ENCODE measurements at places on chromosomes 5 and 9.

DNA sequence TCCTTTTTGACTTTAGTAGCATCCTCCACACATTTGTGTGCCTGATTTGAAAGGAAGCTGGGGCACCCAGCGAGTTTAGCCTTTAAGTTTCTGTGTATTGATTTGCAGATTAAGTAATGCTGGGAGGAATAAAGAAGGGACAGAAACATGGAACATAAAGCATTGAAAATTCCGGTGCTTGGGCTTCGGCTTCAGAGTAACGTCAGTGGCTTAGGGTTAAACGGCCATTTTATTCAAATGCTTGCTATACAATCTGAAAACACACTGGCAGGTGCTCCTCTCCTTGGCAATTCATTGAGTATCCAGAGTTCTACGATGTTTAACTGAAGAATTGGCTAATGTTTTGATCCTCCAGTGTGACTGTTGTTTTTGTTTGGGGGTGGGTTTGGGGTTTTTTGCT lies 58.0 kb upstream of the FSD1L start:
- DNase-seq, result no peak

- no peak for DNase-seq
Measured at GRCh38 chr9:134707031-134707680, 65.6 kb downstream of the COL5A1 start.

DNA sequence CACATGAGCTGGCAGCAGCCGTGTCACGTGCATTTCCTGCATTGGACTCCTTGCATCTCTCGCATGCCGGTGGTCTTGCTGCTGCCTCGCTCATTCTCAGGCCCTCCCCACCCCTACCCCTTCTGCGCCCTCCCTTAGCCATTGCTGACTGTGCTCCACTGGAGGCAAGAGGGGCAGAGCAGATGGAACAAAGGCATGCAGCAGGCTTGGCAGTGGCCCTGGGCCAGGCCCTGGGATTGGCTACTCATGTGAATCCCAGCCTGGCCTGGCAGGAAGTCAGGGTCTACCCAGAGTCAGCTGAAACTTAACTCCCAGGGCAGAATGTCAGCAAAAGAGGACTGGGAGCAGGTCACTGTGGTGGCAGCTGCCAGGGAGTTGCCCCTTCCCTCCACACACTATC lies 62.3 kb downstream of the TSTD2 start:
- no peak for DNase-seq

DNA sequence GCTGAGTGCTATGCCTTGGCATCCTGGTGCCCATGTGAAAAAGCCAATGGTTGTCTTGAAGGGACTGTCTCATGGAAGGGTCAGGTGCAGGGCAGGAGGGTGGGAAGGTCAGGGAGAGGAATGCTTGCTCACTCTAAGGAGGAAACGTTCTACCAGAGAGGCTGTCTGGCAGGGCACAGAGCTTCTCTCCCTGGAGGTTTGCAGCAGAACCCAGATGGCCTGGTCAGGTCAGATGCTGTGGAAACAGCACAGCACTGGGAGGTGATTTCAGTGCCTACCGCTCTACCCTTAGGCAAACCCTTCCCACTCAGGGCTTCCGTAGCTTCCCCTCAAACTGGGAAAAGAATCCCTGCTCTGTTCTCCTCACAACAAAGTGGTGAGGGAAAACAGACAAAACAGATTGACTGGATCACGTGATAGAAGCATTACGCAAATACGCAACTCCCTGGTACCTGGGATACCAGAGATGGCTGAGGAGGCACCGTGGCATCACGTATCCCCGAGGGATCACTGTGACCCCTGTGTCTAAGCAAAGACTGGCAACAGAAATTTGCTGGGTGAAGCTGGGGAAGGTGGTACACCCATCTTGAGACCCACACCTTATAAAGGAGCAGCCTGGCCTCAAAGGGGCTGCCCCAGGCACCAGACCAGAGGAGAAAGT lies 3.9 kb upstream of the MGAT1 start:
- DNase-seq, result no peak

DNA sequence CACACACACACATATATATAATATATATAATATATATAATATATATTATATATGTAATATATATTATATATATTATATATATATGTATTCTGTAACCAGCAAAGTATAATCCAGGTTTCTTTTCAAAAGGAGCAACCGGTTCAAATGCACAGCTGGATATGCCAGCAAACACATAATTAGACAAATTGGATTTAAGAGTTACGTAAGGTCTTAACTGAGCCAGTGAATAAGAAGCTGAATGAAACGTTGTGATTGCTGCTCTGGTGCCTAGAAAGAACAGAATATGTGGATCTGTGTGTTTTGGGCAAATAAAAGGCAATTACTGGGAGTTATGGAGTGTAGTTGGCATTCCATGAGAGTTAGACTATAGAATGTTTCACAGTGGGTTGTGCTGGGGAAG lies 178.1 kb downstream of the SLF1 start:
- DNase-seq, result no peak

GRCh38 chr5:129639331-129639730 lies 108.6 kb upstream of the MINAR2 start:
- no peak for DNase-seq

- no peak for DNase-seq
Measured at GRCh38 chr9:27489087-27489876, 34.8 kb upstream of the IFNK start.

GRCh38 chr9:127386249-127386648 lies 10.7 kb upstream of the SLC2A8 start:
- DNase-seq, result no peak

DNA sequence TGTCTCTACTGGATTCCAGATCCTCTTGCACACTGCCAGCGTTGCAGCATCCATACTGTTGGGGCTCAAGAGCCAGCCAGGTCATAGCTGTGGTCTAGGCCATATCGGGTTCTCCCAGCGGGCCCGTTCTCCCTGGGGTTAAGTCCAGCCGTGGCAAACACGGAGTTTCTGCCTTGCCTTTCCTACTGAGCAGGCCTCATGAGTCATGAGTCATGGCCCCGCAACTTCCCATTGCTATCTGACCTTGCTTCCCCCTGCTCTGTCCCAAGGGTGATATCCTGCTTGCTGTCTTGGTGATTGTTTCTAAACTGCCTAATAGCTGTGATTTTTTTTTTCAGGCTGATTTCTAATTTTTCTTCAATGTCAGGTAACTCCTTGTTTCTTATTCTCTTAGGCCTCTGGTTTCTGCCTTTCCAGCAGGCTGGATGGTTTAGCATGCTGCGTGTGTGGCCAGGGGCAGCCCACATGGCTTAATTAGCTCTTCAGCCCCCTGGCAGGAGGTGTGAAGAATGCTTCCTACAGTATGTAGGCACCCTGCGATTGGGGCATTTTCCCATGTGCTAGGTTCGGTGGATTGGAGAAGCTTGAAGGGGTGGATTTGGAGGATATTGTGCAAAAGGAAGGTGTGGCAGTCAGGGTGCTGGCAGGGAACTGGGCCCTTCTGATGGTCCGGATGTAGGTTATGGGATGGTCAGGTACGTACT lies 18.7 kb downstream of the DAPK1 start:
- no peak for DNase-seq

DNA sequence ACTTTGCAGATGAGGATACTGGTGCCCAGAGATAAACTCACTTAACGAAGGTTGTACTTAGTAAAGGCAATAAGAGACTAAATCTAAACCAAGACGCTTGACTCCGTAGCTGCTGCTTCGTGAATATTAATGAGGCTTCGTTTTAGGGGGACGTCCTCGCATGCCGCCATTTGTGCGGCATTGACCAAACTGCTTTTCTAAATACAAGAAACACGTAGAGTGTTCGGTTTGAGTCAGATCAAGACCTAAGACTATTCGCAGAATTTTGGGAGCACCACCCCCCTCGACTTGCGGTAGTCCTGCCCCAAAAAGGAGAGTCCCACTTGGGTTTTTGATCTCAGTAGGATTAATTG lies 1.1 kb downstream of the NPM1 start:
- DNase-seq, result no peak

- DNase-seq, result no peak
Measured at GRCh38 chr5:68962757-68963484, 130.9 kb upstream of the SLC30A5 start.

All from thymus (tissue), 14 donors.